ENCODE measurements at places on chromosomes 2 and 18. TPM values are rescaled to one million over a fixed set of nuclear protein-coding genes. Genes with fewer than 3 reads are reported as not detected.

Gene BZW1
- 275 TPM for total RNA-seq

Gene SPDYA
- total RNA-seq, result 1.3 TPM

Gene KRTCAP3
- total RNA-seq, result 23.9 TPM

Gene CXCR1
- not detected for total RNA-seq

Gene TRABD2A
- 3.3 TPM for total RNA-seq

Gene MSH6
- total RNA-seq, result 138 TPM

Gene KLHL41
- 0.38 TPM for total RNA-seq

Gene PROC
- 8.9 TPM for total RNA-seq

Gene AQP12B
- total RNA-seq, result 0.10 TPM

Gene MARCO
- 1.6 TPM for total RNA-seq

Gene MRPL44
- 29.2 TPM for total RNA-seq

Gene IL18RAP
- 2.5 TPM for total RNA-seq

Gene UGT1A4
- total RNA-seq, result not detected

Gene GPR35
- total RNA-seq, result 3.6 TPM

Gene RASGRP3
- total RNA-seq, result 0.94 TPM

Gene SERPINB12
- total RNA-seq, result 15.5 TPM

Gene FAM210A
- 16.9 TPM for total RNA-seq

Gene SETBP1
- total RNA-seq, result 62.7 TPM

Gene OTOF
- 0.05 TPM for total RNA-seq

Gene C2orf78
- not detected for total RNA-seq

Gene DNER
- total RNA-seq, result 15.9 TPM

Gene XDH
- 2.5 TPM for total RNA-seq

Gene CABLES1
- 11.4 TPM for total RNA-seq

Gene ALK
- total RNA-seq, result 7.7 TPM
